ENCODE measurements at places on chromosomes 7 and 10.
A peak's percentile ranks its signal among the peaks of the same experiment; 100 is the strongest.

- DNase-seq: no peak
Measured at GRCh38 chr7:70267381-70268120, 669.3 kb downstream of the AUTS2 start.

DNA sequence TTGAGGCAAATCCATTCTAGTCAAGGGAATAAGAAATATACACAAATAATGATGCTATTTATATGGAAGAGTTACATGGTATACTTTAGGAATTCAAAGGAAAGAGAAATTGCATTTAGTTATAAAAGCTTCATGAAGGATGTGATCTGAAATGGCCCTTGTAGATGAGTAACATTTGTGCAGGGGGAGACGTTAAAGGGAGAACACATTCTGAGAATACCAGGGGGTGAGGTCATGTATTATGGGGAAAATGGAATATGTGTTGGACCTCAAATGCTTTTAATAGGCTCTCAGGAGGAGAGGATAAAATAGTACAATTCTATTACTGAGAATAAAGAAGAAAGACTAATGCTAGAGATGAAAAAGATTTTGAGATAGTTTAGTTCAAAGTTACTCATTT is 122.5 kb upstream of the NOBOX start:
- DNase-seq: no peak

GRCh38 chr10:32357056-32357735 is 10.2 kb upstream of the EPC1 start:
- no peak for DNase-seq

GRCh38 chr7:1532456-1533254 is 2.2 kb downstream of the MAFK start:
- peak; percentile 34 for DNase-seq

- DNase-seq: no peak
Measured at GRCh38 chr10:5794236-5794635, 19.0 kb downstream of the GDI2 start.

- DNase-seq: no peak
Measured at GRCh38 chr7:47535035-47535703, 46.7 kb downstream of the TNS3 start.

- DNase-seq: no peak
Measured at GRCh38 chr7:83976302-83976701, 218.3 kb downstream of the SEMA3A start.

- DNase-seq: no peak
Measured at GRCh38 chr7:47836503-47837202, 111.6 kb downstream of the PKD1L1 start.

DNA sequence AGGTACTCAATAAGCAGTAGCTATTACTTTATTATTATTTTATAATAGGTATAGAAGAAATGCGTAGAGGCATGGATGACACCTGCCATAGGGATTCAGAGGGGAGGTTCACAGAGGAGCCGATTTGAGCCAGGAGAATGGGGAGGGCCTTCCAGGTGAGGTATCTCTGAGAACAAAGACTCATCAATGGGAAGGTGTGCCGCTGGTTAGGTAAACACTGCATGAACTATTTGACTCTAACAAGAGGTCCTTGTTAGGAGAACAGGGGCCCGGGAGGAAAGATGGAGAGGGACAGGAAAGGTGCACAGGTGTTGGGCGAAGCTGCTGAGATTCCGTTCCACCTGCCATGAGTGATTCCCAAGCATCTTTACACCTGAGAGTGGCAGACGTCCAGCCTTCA is 41.8 kb upstream of the TMEM273 start:
- DNase-seq: no peak

DNA sequence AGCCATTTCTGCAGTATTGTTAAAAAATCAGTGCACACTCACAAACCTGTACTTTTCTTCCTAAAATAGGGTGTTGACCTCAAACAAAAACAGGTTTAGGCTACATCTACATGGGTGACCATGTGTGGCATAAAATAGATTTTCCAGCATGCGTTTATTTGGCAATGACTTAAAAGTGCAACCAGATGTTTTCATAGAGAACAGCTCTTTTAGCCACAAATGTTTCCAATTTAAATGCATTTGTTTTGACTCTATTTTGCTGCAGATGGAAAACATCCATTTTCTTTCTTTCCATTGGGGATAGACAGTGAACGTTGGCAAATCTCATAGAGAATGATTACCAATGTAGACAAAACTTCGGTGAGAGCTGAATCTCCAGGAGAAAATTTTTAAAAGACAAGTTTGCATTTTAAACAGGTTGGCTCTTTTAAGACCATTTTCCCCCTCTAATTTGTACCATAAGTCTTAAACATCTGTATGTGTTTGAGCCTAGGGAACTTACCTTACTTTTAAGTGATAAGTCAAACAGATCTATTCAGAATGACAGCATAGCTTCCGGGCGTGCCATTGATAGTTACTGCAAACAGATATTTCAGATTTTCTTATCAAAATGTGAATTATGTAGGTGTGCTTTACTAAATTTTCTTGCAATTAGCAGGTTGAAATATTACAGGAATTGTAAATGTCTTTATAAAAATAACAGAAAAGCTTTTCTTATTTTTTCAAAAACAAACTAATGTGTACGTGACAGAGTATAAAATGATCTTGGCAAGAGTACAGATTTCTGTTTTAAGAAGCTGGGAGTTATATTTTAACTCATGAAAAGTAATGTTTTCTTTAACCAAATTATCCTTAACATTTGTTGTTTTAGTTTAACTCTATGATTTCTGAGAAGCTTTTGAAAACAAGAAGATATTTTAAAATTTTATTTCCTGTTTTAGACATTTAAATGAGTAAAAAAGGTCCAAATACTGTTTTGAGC is 144.9 kb downstream of the HGF start:
- no peak for DNase-seq

DNA sequence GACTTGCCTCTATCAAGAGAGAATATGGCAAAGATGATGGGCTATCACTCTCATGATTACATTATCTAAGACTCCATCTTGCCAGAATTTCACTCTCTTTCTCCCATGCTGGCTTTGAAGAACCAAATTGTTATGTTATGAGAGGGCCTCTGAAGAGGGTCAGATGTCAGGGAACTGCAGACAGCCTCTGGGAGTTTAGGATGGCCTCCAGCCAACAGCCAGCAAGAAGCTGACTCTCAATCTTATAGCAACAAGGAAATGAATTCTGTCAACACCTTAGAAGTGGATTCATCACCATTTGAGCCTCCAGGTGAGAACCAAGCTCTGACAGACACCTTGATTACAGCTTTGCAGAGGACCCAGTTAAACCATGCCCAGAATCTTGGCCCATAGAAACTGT is 33.6 kb downstream of the ZNF22 start:
- no peak for DNase-seq

DNA sequence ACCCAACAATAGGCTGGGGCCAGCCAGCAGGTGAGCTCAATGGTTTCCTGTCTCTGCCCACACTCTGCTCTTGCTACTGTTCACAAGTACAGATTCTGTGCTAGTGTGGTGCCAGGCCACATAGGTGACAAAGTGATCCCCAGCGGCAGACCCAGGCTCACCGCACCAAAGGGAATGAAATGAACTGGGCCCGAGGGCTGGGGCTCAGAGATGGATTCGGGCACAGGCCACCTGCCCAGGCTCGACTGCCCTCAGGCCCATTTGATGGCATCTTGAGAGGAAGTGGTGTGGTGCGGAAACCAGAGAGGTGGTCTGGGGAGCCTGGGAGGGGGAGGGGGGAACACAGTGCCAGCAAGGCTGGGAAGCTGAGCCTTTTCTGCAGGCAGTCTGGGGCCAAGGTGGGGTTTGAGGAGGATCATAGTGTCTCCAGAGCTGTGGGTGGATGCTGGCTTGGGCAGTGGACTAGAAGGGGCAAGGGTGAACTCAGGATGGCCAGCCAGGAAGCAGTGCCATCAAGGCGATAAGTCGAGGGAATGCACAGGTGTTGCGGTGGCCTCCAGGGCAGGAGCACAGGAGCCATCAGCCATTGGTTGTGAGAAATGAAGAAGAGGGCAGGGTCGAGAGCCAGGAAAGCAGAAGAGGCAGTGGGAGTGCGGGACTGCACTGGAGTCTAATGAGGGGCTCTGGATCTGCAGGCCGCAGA is 85.2 kb downstream of the ARHGAP22 start:
- DNase-seq: no peak

GRCh38 chr7:115734641-115735040 is 295.9 kb downstream of the TFEC start:
- no peak for DNase-seq

- no peak for DNase-seq
Measured at GRCh38 chr10:98538472-98538871, 91.7 kb upstream of the HPS1 start.

DNA sequence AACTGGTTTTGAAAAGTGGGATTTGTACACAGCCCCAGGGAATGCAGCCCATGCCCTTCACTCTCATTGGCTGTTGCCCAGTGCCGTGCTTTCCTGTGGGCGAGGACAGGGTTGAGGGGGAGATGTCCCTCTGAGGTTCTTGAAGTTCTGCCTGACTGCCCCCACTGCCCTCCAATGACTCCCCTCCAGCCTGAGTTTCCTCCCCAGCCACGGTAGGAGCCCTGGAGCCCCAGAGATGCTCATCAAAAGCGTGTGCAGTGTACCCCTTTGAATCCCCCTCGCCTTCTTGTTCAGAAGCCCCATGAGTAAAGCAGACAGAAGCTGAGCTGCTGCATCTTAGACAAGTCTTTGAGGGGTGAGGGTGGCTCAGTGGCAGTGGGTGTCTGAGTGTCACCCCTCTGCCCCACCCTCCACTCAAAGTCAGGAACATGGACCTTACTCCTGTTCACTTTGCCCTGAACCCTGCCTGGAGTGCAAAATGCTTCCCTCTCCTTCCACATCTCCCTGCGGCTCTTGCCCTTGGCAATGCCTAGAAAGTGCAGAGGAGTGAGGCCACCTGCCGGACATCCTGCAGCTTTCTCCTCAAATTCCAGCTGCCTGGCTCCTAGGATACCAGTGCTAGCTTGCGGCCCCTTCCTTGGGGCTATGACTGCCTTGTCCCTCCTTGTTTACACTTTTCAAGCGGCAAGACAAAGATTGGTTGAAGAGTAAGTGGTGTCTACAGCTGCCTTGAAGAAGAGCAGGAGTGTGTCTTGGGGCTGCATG is 19.9 kb downstream of the FAM241B start:
- no peak for DNase-seq

DNA sequence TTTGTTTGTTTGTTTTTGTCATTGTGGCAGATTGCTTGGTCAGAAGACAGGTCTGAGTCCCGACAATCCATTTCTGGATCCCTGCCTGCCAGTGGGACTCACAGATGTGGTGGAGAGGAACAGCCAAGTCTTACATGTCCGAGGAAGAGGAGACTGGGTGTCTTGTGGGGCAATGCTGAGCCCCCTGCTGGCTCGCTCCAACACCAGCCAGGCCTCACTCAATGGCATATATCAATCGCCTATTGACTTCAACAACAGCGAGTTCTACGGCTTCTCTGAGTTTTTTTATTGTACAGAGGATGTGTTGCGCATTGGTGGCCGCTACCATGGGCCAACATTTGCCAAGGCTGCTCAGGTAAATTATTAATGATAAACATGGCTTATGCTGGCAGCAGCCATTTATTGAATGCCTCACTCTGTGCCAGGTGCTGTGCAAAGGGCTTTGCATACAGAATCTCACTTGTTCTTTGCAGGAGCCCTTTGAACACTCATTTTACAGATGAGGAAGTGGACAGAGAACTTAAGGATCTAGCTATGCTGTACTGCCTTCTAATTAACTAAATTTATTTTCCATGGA is 33.3 kb downstream of the COX15 start:
- no peak for DNase-seq

DNA sequence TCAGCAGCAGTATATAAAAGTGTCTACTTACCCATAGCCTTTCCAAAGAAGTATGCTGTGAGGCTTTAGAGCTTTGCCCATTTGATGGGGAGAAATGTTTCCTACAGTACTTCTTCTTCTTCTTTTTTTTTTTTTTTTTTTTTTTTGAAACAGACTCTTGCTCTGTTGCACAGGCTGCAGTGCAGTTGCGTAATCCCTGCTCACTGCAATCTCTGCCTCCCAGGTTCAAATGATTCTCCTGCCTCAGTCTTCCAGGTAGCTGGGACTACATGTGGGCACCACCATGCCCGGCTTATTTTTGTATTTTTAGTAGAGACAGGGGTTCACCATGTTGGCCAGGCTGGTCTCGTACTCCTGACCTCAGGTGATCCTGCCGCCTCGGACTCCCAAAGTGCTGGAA is 101.7 kb upstream of the TMEM26 start:
- no peak for DNase-seq

Measured in stimulated activated CD8-positive, alpha-beta memory T cell treated with anti-CD3 and anti-CD28 coated beads, Interleukin-15, amount 100 ng/mL, for 4 hours (primary cell).